A549 (cell line): ENCODE measurements at places on chromosomes 1 and 21.

DNA sequence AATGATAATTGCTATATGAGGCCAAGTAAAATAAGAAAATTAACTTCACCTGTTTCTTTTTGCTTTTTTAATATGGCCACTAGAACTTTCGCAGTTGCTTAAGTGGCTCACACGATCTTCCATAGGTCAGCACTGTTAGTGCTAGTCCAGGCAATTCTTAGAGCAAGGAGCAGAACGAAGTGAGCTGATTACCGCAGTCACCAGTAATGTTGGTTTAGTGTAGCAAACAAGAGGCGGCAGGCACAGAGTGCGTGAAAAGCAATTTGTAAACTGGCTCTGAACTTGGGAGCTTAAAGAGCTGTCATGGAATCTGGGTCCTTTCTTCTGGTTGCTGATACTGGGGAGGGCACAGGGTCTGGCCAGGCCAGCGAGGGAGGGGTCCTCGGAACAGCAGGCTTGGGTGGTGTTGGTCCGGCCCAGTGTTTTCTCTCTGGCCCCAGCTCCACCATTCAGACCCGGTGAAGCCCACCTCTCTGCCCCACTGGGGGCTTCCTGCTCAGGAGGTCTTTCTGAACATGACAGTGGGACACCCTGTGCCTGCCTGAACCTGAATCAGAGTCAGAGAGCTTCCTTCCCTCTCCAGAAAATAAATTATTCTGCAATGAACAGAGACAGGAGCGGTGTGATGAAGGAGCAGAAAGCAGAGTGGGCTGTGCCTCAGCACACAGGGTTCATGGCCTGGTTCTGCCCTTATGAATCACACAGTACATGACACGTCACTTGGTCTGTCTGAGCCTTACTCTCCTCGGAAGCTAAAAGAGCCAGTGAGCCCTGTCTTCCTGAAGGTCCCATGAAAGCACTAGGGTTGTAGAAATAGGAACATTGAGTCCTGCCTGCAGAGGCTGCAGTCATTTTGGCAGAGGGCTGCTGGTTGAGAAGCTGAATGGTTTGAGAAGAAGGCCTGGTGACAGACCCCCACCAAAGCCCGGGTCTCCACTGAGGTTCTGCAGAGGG is 11.9 kb downstream of the ETS2 start:
- DNase-seq: no peak

DNA sequence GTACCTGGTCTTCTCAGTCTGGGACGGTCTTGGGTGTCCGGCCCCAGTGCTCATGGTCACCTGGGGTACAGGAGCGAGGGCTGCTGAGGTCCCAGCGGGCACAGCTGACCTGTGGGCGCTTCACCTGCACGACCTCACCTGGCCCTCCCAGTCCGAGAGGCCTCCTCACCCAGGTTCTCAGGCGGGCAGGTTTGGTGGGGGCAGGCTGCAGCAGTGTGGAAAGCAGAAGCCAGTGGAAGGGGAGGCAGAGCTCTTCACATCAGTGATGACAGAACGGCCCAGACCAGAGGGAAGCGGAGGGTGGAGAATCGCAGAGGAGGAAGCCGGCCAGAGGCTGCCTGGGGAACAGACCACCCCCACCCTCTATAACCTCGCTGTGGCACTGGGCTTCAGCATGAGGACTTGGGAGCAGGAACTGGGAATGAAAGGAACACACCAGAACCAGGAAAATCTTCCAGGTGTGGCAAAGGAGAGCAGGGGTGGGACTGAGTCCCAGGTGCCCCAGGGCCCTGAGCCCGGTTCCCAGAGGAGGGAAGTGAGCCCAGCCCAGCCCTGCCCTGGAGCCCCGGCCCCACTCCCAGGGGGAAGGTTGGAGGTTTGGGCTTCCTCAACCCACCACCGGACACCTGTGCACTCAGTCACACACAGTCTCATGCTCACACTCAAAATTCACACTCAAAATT is 265.2 kb upstream of the VAMP3 start:
- DNase-seq: no peak

DNA sequence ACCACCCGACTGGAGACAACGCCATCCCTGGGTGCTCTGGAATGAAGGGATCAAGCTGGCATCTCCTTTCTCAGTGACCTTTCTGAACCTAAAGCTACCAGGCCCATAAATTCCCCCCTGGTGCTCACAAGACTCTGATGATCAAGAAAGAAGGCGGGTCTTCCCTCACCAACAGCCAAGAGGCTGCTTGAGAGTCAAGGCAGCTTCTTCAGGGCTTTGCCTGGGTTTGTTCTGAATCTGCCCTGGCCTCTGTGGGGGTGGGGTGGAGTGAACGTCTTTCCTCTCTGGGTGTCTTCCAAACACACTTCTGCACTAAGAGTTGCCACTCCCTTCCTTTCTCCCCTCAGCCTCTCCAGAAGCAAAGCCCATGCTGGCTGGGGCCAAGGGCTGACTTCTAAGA is 36.1 kb downstream of the CD247 start:
- no peak for DNase-seq

- no peak for DNase-seq
These were observed 15.6 kb upstream of the EIF4G3 start for GRCh38 chr1:21192284-21192683.

DNA sequence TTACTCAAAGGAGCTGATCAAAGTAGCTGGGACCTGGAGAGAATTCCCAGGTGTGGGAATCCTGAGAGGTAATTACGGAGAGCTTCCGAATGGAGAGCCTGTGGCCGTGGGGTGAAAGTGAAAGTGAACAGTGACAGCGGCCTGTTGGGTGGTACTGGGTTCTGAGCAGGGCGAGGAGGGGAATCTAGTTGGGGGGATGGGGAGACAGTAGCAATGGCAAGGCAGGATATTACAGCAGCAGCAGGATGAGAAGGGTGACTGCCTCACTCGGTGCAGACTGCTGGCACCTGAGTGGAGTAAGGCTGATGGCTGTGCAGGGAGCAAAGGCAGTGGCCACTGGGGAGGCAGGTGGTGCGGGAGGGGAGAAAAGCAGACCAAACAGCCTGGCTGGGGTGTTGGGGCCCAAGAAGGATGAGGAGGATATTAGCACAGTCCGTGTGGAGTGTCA is 70.3 kb upstream of the PRDX6 start:
- DNase-seq: no peak

DNA sequence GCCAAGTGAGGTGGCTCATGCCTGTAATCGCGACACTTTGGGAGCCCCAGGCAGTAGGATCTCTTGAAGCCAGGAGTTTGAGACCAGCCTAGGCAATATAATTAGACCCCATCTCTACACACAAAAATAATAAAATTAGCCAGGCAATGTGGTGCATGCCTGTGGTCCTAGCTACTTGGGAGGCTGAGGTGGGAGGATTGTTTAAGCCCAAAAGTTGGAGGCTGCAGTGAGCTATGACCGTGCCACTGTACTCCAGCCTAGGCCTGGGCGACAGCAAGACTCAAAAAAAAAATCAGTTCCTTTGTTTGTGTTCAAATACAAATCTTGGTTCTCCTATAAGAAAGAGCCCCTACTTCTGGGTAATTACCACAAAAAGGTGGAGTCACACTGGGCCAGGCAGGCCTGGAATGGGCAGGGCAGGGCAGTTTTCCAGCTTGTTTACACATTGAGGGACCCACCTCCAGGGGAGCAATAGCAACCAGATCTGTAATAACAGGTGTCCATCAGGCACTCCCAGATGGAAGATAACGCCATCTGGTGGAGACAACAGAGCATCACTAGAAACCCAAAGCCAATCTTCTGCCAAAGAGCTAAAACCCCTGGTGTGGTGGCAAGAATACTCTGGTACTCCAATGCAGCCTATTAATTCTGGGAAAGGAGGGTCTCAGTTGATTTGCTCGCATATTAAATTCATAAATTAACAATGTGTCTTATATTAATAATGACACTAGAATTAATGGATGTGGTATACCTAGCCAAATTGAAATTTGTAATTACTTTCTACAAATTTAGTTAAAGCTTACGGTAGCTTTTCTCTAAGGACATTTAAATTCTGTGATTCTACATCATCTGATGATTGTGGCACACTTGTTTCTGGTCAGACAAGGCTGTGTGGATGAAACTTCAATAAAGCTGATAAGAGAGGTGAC is 13.2 kb downstream of the PPP1R15B start:
- peak; percentile 93 for DNase-seq

DNA sequence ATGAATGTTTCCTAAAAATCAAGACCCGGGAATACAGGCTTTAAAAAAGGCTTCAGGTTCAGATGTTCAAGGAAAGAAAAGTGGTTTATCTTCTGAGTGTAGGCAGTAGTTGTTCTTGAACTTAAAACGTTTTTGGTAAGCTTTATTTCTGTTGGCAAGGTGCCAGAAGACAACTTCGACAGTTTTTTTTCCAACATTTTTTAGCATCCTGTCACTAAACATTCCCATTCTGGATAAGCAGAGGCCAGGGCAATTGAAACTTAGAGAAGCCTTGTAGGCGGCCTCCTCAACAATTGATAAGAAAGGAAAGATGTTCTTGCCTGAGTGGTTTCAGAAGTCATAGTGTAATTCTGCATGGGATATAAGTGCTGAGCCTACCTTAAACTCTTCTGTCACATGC is 66.7 kb downstream of the PATJ start:
- no peak for DNase-seq

DNA sequence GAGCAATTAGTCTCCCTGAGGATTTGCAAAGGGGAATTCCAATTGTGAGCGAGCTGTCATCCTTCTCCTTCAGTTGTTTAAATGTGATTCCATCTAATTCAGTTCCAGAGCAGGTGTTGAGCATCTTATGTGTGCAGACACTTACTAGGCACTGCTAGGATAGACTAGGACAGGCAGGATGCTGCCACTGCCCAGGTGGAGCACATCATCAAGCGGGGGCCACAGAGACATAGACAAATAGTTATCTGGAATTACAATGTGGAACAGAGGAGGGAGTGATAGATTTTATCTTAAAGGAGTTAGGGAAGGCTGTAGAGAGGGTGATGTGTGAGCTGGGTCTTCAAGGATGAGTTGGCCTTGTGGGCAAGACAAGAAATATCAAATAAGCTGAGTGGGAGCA is 55.9 kb downstream of the CDC7 start:
- no peak for DNase-seq

GRCh38 chr1:111624382-111624781 is 4.8 kb downstream of the RAP1A start:
- no peak for DNase-seq

DNA sequence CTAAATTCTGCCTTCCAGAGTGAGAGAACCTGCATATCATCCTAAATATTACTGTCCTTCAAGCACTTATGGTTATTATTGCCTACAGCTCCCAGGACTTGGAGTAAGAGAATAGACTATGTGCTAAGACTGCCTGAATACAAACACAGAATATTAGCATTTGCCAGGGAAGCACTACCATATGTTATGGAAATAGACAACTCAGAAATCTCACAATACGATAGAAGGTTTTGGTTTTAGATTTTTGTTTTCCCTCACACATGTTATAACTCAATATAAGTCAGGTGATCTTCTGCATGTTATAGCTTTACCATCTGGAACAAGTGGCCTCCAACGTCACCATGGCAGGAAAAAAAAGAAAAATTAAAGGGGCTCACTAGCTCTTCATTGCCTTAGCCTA is 413.9 kb downstream of the LRRIQ3 start:
- DNase-seq: no peak

DNA sequence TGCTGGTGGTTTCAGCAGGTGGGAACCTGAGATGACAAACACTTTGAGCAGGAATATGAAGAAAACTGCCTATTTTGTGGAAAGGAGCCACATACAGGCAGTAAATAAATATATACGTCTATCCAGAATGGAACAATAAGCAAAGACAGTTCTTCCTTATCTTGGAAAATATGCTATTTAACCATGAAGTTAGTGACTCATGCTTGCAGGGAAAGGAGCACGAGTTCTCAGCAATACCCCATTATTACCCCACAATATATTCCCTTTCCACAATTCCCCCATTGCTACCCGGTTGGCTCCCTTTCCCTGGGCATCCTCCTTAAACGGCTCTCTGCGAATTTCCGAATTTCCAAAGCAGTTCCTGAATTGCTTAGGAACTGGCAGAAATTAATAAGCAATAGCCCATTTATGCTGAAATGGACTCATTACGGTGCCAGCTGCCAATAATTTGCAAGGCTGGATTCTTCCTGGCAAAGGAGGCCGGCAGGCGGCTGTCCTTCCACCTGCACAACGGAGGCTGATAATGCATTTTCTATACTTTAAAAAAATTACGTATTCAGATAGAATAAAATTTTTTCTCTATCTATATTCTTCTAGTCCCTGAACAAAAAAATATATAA is 65.4 kb downstream of the TIAM1 start:
- no peak for DNase-seq

DNA sequence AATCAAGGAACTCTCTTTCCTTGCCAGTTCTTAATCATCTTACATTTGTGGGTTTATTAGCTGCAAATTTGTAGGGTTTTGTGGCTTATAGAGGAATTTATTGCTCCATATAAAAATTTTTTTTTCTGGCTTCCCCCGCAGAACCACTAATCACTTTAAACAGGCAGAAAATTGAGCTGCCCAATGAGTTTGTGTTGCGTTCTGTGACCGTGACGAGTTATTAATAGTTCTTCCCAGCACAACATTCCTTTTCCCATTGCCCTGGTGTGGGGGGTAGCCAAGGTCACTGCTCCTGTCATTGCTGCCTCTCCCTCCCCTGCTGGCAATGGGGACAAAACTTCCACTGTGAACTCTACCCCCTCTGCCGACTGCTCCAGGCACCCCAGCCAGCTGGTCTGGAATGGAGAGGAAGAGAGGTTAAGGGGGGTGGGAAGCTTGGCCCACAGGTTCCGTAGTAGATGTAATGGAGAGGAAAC is 55.1 kb downstream of the UBE2T start:
- DNase-seq: no peak

GRCh38 chr21:31490443-31490842 is 146.4 kb upstream of the TIAM1 start:
- peak; percentile 6 for DNase-seq

- DNase-seq: no peak
These were observed 25.0 kb downstream of the ABCA4 start for GRCh38 chr1:94095744-94096469.

GRCh38 chr1:230867101-230867902 is 1.0 kb downstream of the C1orf198 start:
- DNase-seq: no peak

DNA sequence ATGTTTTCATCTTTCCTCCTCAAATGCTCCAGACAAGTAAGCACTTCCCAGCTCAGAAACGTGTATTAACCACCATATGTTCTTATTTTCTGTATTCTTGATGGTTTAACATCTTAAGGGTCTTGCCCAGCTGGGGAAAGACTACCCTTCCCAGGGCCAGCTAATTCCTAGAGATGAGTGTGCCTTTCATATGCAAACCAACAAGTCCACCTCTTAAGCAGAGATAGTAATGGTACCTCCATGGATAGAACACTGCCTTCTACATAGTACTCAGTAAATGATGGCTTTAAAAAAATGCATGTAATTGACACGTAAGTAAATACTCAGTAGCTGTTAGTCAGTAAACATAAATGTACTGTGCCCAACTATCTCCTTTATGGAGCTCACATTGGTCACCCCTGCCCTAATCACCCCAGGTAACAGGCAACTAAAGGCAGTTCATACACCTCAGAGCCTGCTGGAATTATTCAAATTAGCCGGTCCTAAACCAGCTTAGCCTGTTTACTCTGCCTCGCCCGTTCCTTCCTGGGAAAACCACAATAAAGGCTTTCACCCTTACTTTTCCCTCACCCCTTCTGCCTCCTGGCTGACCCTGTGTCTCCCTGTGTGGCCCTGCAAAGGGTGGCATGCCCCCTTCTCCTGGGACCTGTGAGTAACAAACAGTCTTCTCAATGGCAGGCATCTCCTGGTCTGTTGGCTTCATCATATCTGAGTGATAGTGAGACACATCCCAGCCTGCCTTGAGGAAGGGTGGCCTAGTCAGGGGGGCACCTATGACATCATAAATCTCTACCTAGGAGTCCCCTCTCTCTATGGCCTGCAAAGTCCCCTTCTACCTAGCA is 40.1 kb upstream of the KLHDC7A start:
- DNase-seq: no peak

- peak; percentile 97 for DNase-seq
These were observed 37.6 kb downstream of the GALNT2 start for GRCh38 chr1:230104395-230105244.
